ENCODE measurements at places on chromosomes 7 and 10.

DNA sequence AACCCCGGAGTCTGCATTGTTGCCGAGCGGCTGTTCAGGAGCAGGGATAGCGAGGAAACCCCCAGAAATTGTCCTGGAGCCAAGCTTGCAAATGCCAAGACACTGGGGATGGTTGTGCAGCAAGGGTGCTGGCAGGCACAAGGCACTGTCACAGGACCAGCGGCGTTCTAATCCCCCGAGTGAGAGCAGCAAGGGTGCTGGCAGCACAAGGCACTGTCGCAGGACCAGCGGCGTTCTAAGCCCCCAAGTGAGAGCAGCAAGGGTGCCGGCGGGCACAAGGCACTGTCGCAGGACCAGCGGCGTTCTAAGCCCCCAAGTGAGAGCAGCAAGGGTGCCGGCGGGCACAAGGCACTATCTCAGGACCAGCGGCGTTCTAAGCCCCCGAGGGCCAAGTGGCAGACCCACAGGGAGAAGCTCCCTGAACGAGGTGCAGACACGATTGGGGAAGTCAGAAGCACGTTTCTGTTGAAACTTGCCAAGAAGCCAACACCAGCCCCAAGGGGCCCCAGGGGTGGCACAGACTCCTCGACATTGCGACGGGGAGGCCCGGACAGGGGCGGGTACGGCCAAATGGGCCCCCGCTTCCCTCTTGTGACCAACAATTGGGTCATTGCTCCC, 40.4 kb upstream of the INPP5A start:
- no peak for DNase-seq

DNA sequence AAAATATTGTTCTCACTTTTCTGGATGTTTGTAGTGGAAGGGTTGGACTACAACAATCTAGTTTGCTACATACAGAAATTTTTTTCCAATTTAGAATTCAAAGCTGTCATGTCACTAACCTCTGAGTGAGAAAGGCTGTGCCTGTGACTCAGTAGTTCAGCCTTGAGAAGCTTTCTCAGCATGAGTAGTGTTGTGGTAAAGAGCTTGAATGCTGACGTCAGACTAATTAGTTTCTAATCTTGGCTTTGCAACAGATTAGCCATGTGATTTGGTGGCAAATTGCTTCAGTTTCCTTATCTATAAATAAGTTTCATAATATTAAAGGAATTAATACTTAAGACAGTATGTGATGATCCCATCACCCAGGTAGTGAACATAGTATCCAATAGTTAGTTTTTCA, 83.8 kb downstream of the ABCA13 start:
- DNase-seq, result no peak

DNA sequence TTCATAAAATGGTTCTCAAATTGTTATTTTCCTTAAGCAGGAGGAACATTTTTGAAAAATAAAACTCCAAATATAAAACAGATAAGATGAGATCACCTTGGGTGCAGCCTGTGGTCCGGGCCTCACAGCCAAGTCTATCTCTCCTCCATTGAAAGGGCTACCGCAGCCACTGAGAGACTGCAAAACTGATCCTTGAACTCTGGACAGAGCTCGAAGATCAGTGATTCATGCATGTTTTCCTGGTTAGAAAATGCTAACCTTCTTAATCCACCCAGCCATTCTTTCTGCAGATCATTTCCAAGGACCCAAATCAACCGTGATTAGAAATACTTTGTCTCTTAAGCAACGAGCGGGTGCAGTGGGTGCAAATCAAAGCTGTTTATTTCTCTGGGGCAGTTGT, 378.8 kb downstream of the PLXDC2 start:
- no peak for DNase-seq

GRCh38 chr7:141053626-141054025, 20.2 kb upstream of the TMEM178B start:
- DNase-seq, result peak; percentile 59

- no peak for DNase-seq
Measured at GRCh38 chr7:1344981-1345701, 112.5 kb downstream of the UNCX start.

DNA sequence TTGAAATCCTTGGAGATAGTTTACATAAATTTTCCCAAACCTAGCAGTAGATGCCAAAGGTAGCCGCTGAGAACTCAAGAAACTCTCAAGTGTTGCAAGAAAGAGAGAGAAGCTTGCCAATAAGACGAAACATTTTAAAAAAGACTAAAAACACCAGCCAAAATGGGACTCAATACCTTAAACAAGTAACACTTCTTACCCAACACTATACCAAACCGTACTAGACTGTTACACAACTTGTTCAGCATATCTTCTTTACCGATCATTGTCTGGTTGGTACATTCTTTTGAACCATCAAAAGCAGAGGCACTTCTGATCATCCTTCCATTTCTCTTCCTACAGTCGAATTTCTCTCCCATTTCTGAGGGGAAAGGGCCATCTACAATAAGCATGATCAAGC, 4.8 kb upstream of the PTPN12 start:
- no peak for DNase-seq

DNA sequence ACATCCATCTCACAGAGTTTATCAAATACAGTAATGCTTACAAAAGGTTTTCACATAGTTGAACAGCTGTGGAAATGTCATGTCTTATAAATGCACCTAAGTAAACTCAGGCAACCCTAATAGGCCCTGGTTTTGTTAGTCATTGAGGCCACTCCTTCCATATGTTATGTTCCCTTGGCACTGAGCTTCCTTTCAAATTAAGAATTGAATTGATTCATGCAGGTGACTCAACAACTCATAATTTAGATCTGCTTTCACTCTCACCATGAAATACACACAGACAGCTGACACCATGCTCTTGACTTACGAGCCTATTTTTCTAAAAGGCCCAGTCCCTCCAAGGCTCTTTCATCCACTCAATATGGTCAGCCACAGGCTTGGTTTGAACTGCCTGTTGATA, 476.9 kb downstream of the KCNMA1 start:
- no peak for DNase-seq

DNA sequence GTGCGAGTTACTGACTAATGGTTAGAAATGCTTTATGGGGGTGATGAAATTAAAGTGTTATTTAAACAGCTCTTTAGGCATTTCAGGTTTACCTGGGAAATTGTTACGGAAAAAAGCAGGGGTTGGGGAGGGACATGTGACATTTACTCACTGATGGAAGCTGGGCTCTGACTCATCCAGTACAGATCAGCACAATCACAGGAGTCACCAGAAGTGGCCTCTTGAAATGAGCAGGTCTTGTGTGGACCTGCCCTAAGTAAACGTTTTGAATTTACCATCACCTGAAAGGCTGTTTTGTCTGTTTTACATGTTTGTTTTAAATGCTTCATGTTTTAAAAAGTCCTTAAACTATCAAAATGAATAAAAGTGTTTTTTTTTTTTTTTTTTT, 2.3 kb downstream of the GLRX3 start:
- no peak for DNase-seq

- no peak for DNase-seq
Measured at GRCh38 chr7:44563171-44563679, 10.5 kb downstream of the DDX56 start.

DNA sequence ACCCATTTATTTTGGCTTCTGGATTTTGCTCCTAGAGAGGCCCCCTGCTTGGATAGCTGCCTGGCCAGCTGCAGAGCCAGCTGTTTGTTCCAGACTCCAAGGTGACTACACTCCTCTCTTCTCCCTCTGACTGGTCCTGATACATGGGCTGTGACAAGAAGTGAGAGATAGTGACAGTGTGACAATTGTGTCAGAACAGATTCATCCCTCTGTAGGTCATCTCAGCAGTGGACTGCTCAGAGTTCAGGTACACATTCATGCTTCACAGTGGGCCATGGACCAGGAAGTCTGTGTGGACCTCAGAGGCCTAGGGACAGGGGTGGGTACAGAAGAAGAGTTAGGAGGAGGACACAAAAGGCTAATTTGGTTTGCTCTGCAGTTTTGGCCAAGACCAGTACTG, 188.2 kb upstream of the MKLN1 start:
- DNase-seq, result no peak

- DNase-seq, result no peak
Measured at GRCh38 chr7:13050703-13051102, 363.3 kb downstream of the ARL4A start.

DNA sequence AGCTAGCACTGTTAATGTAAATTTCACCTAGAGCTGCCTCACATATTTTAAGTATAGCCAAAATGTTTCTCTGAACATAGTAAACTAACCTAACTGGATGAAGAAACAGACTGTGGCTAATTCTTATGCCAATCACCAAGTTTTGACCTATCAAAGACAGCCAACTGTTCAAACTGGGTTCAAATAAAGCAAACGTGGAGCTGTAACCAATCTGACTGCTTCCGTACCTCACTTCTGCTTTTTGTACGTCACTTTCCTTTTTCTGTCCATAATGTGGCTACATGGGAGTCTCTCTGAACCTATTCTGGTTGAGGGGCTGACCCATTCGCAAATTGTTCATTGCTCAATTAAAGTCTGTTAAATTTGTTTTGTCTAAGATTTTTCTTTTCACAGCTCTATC, 66.3 kb upstream of the ETV1 start:
- DNase-seq, result no peak

- DNase-seq, result no peak
Measured at GRCh38 chr7:142832417-142832816, 22.5 kb upstream of the EPHB6 start.

DNA sequence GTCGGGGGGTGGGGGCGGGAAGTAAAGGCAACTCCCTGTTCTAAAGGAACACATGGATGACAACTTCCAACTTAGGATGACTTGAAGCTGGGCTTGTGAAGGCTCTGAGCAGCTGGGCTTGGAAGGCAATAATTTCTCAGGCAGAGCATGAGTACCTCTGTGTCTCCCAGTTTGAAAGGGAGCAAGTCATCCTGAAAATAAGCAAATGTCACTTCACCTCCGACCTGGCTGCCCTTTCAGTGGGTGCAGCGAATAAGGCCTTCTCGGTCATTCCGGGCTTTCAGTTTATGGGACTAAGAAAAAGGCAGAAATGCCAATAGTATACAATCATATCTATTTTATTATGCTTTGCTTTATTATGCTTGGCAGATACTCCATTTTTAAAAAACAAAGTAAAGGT, 15.3 kb upstream of the ADAMTS14 start:
- no peak for DNase-seq

- no peak for DNase-seq
Measured at GRCh38 chr10:101920546-101920945, 76.9 kb upstream of the KCNIP2 start.

GRCh38 chr10:62108759-62109586, 159.7 kb downstream of the RTKN2 start:
- no peak for DNase-seq

DNA sequence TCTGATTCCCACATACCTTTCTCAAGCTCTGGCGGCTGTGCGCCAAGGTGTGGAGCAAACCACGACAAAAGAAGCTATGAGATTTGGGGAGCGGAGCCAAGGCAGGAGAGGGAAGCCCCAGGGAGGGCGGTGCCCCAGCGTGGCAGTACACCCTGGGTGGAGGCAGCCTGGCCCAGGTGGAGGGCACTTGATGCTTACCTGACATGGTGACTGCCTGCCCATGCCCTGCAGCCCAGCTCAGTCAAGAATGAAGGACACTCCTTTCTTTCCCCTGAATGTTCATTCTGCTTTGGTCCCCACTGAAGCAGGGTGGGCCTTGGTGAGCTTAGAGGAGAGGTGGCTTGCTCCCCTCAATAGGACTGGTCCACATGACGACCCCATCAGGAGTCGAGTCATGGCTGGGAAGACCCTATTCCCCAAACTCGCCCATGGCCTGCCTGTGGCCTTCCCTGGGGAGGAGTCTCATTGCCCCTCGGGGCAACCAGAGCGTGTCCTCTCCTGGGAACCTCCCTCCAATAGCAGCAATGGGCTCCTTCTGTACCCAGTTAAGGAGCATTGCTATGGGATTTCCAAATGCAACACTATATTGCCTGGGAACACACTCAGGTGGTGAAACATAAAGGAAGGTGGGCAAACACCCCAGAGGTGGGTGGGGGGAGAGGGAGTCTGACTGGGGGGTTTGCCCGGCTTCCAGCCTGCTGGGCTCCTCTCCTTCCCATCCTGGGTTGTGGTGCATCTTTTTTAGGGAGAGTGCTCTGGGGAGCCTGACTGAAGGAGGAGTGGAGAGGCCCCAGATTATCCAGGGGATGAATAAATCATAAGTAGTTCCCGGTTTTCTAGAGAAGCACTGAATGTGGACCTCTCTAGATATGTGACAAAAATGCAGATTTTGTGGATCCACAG, 22.7 kb downstream of the RAMP3 start:
- no peak for DNase-seq

DNA sequence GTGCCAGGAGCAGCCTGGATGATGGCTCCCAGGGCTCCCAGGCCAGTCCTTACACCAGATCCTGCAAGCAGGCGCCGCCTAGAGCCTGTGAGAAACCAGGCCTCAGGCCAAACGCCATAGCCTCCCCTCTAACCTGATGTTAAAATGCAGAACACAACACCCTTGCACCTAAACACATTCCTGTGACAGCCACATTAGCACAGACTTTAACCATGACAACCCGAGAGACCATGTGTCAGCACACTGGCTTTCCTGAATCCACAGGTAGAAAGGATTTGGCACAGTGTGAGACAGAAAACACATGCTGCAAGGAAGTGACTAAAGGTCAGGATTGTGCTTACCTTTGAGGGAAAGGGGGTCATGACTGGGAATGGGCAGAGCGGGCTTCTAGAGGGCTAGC, 59.9 kb downstream of the SGMS1 start:
- DNase-seq, result no peak

GRCh38 chr7:32347244-32347828, 142.8 kb downstream of the LSM5 start:
- DNase-seq, result peak; percentile 39

- peak; percentile 48 for DNase-seq
Measured at GRCh38 chr10:119207713-119208552, 562 bp downstream of the GRK5 start.

DNA sequence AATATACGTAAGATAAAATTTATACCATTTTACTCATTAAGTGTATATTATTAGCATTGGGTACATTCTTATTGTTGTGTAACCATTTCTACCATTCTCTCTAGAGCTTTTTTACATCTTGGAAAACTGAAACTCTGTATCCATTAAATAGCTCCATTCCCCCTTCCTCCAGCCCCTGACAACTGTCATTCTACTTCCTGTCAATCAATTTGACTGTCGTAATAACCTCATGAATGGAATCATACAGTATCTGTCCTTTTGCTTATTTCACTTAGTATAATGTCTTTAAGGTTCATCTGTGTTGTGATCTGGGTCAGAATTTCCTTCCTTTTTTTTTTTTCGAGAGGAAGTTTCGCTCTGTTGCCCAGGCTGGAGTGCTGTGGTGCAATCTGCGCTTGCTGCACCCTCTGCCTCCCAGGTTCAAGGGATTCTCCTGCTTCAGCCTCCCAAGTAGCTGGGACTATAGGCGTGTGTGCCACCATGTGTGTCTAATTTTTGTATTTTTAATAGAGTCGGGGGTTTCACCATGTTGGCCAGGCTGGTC, 15.6 kb downstream of the ZRANB1 start:
- no peak for DNase-seq

DNA sequence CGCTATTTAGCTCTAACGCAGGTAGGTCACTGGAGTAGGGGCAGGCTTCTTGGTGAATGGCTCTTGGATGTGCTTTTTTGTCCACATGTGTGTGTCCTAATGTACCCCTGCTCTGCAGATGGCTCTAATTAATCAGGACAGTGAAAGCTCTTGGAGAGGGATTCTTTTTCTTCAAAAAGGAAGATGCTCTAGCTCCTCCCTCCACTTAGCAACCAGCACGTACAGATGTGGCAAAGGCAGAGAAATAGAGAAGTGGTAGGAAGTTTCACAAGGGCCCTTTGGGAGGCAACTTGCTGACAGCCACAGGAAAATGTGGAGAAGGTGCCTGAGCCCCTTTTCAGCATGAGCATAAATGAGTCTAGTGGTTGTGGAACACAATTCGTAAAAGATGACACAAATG, 221.7 kb downstream of the PLXNA4 start:
- no peak for DNase-seq

GRCh38 chr10:7618461-7618860, 48.3 kb downstream of the ITIH5 start:
- no peak for DNase-seq
